ENCODE measurements at places on chromosomes 5 and 9.

DNA sequence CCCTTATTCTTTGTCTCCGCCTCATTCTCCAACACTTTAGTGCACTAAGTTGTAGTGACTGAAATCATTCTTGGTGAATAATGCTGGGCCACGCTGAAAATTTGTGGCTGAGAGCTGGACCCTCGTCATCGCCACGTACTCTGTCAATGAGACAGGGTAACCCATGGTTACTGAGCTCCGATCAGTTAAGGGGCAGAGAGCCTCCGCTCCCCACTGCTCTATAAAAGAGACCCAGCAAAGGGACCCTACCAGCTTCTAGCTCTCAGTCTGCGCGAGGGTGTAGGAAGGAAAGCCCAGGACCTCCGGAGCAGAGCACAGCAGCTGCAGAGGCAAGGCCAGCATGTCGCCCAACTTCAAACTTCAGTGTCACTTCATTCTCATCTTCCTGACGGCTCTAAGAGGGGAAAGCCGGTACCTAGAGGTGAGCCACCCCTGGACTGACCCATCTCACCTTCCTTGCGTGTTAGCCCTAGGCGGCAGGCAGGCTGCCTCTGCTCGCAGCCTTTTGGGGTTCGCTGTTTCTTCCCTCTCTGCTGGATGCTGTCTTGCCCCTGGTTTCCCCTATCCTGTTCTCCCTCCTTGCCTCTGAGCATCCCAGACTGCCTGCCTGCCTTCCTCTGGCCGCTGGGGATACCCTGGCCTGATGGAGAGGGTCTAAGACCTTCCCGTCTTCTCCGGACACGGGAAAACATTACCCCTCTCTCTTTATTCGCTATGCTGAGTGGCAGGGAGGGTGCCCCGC is at the start of gene CRHBP:
Gene CRHBP (plus strand): TSS at position 251 of the 742 bp plus-strand sequence. CDS start 90 bp downstream, at position 341.
- DNase-seq = no peak

DNA sequence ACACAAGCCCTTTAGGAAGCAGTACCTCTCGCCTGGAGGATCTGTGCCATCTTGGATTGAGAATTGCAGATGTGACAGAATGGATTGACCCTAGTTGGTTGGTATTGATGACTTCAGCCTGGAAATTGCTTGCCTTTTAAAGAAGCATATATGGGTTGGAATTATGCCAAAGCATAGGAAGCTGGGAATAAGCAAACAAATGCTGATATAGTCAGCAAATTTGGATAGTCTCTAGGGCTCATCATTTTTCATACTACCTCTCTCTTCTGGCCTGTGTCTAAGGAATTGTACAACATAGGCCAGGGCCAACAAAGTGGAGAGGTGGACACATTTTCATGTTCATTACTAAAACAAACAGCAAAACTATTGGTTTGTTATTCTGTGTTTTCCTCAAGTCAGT is 13.2 kb downstream of the TRIM32 start:
- no peak for DNase-seq

DNA sequence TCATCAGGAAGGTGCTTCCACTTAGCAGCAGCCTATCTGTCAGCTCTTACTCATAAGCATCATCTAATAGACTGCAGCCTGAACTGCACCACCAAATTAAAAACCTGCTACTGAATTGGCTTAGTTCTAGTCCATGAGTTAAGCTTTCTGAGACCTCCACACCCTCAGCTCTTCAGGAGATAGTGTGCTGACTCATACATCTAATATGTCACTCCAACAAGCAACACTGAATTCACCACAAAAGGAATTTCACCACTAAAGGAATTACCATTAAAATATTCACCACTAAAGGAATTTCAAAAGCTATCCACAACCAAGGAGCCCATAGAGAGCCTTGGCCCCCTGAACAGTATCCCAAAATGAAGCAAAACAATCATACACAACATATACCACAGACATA is 418.5 kb upstream of the RORB start:
- no peak for DNase-seq

DNA sequence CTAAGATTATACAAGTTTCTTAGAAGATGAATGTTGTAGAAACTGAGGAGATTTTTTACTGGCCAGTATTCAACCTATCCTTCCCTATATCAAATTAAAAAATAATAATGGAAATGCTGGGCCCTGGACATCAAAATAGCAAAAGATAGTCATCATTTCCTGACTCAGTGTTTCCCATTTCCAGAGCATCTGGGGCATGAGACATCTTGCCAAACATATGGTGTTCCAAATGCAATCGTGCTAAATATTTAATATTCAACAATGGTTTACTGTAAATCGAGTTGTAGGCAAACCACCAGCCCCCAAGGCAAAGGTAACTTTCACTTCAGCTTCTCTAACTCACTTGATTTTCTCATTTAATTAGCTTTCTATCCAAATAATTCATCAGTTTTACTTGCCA is 152.9 kb downstream of the FRMD3 start:
- DNase-seq = no peak

- DNase-seq = no peak
Observed at GRCh38 chr5:89168766-89169165, 285.8 kb upstream of the MEF2C start.

GRCh38 chr9:3773362-3774060 is 247.7 kb upstream of the RFX3 start:
- no peak for DNase-seq

DNA sequence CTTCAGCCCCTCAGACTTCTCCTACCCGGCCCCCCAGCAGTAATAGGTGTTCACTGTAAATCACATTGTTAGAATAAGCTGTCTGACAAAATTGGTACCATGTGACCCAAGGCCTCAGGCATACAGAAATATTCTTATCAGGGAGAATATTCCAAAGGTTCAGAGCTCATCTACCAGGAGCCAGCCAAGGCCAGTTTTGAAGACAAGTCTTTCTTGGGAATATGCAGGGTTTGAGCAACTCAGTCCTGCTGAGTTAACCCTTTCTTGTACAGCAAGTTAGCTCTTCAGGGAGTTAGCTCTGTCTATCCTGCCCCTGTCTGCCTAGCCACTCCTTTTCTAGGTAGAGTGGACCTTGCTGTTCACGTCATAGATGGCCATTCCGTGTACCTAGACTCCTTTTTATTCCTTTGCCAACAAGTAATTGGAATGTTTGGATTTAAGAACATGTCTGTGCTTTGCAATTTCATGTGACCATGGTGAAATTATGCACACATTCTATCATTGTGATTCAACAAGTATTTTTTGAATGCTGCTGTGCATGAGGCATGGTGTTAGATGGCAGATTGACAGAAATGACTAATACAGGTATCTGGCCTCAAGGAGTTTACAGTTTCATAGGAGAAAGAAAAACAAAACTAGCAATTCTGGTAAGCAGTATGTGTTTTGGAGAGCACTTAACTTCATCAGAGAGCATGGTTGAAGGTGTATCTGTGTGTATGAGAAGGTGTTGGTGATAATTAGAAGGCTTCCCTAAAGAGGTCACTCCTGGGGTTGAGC is 22.6 kb downstream of the TGFBR1 start:
- no peak for DNase-seq

- DNase-seq = no peak
Observed at GRCh38 chr5:90353254-90353653, 56.3 kb downstream of the CETN3 start.

DNA sequence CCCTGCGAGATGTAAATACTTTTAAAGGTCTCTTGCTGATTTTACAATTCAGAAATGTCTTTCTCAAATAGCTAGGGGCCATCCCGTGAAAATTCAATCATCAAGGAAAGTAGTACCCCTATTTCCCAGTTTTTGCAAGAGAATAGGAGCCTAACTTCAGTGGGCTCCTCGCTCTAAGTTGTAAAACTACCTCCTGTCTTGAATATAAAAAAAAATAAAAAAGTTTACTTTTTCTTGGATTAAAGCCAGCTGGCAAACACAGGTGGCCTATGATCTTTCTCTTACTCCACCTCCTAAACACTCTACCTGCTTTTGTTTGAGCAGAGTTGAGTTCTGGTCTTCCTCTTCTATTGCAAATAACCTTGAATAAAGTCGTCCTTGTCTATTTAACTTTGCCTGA is 79.4 kb downstream of the SLCO4C1 start:
- DNase-seq = no peak

DNA sequence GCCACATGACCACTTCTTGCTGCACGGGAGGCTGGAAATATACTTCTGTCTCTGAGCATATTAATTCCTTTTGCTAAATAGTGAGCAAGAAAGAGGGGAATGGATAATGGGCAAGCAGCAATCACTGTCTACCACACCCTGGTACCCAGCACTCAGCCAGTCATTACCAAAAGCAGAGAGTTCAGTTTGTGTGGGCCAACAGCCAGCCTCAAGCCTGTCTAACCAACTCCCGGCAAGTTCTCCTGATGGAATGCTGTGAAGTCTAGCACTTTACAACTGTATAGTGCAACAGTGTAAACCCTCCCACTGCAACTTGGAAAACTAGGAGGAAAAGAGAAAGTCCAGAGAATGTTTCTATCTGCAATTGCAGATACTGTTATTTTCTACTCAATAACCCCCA is 47.8 kb downstream of the PLK2 start:
- DNase-seq = no peak

DNA sequence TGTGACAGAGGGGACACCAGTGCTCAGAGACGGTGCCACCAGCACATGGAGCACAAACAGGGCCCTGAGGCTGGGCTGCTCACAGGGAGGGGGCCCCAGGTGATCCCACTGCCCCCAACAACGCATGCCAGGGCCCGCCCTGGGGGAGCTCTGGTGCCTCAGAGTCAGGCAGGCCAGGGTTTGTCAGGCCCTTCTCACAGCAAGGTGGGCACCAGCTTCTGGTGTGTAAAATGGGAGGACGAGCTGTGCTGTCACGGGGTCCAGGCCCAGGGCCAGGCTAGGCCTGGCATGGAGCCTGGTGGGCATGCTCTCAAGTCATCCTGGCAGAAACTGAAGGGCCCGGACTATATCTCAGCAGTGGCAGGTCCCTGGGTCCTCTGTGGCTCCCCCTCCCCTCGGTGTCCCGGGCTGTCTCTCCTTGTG is 34.5 kb downstream of the PRRT1B start:
- no peak for DNase-seq

DNA sequence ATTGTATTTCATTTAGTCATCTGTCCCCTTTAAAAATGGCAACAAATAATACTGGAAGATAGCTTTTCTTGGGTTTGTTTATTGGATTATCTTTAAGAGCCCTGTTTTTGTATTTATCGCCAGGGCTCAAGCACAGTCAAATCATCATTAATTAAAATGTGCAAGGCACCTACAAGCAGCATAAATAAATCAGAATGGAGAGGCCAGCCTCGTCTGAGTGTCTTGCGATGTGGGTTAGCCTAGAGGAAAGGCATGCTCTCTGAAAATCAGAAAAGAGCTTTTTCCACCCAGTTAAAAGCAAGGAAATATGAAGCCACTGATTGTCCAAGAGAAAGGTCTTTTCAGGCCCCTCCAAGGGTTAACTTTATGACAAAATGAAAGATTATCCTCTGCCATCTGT is 31.8 kb downstream of the ZFAND5 start:
- no peak for DNase-seq

DNA sequence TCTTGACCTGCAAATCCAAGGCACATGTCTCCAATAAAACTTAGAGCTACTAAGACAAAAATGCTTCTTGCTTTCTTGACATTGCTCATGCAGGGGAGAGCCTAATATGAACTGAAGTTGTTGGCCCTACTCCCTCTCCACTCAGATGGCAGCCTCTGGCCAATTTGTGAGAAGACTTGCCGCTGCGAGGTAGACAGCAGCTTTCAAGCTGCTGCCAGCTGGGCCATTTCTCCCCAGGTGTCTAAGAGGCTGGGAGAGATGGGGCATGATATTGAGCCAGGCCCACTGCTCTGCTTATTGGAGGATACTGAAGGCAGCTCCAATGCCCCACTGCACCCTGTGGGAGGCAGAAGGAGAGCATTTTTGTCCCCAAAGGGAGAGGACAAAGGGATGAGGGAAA is 380.5 kb downstream of the RASEF start:
- no peak for DNase-seq

GRCh38 chr5:149348518-149348917 is 3.2 kb downstream of the GRPEL2 start:
- no peak for DNase-seq

- DNase-seq = no peak
Observed at GRCh38 chr5:127609011-127609410, 39.9 kb upstream of the CTXN3 start.

DNA sequence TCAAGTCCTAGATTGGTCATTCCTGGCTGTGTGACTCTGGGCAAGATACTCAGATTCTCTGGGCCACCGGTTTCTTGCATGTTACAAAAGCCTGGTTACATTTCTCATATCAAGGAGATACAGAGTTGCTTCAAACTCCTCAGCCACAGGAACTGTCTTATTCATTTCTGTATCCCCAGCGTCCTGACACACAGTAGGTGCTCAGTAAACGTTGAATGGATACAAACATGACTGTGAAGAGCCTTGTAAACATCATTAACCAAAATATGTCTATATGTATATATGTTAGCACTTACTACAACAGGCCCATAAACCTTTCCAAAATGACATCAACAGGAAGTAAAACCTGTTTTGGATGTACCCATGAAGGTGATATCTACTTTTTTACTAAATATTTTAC is 1.6 kb downstream of the CLTB start:
- no peak for DNase-seq

GRCh38 chr5:14810928-14811572 is 60.5 kb downstream of the ANKH start:
- DNase-seq = no peak

- no peak for DNase-seq
Observed at GRCh38 chr5:150254774-150255173, 34.8 kb downstream of the CAMK2A start.

DNA sequence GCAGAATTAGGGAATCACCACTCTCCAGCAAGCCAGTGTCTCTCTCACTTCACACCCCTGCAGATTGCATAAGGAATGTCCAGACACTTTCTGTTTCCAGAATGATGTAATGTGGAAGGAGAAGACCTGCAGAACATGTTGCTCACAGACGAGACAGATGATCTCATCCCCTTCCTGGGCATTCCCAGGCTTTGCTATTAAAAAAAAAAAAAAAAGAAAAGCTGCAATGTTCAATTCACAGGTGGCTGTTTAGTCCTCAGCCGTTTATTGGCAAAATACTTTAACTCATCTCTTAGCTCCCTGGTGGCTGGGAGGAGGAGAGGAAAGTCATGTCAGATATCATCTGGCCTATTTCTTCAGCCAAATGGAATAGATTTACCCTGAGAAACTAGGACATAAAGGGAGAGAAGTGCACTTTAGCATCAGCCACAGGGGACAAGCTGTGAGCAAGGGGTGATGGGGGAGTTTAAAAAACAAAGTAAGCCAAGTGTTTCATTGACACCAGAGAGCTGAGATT is 95.9 kb upstream of the TNC start:
- no peak for DNase-seq

DNA sequence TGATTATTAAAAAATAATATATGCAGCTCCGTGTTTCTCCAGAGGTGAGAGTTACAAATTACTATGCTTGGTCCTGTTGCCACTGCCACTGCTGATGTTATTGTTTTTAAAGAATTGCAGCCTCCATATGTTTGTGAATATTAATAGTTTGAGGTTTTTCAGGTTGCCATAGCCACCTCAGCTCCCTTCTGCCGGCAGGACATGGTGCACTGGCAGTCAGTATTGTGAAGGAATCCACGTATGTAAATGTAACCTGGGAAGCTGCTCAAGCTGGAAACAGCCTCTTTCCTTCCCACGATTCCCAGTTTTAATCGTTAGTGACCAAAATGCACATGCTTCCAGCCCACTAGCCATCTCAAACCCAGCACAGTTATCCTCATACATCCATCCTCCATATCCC is 184.4 kb upstream of the CCNG1 start:
- no peak for DNase-seq

All from smooth muscle cell of the brain vasculature (primary cell).